ENCODE measurements at places on chromosomes 5 and 9. TPM values are rescaled to one million over a fixed set of nuclear protein-coding genes. Genes with fewer than 3 reads are reported as not detected.

The GABRA1 gene
- not detected for total RNA-seq

The ROR2 gene
- 0.32 TPM for total RNA-seq

The KLHL9 gene
- total RNA-seq: 6.4 TPM

DNA sequence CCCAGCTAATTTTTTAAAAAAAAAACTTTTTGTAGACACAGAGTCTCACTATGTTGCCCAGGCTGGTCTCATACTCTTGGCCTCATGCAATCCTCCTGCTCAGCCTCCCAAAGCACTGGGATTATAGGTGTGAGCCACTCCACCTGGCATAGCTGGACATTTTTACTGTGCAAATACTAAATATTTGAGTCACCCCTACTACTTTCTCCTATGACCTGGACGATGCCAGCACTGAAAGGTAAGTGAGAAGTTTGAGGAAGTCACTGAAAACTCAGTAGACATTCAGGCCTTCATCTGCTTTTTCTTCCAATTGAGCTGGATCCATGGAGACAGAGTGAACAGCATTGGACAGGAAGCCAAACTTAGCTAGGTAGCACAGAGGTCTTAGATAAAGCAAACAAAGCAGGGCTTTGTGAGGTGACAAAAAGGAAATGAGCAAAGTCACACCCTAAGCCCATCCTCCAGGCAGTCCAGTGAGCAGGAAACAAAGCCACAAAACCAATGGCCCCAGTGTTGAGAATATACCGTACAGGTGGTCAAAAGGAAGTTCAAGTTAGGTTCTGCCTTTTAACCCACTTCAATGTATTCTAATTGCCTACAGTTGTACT is 192.6 kb upstream of the RASA1 start:
- DNase-seq: no peak

DNA sequence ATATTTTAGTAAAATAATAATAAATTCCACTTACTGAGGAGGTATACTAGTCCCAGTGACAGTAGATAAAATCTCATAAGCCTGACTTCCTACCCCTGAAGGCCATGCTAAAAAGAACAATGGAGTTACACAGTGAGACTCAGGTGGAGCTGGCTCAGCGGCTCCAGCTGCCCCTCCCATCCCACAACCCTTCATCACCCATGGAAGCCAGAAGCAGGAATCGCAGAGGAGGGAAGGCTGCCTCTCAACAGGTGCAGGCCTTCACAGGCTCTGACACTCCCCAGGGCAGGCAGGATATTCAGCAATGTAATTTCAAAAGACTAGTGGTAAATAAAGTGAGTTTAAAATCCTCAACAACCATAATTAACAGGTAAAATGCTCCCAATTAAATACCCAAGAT is 67.5 kb downstream of the FANCC start:
- DNase-seq: no peak

Data from ascending aorta (tissue), 2 donors.